ENCODE measurements at places on chromosomes 1 and 21.
A peak's percentile ranks its signal among the peaks of the same experiment; 100 is the strongest.

DNA sequence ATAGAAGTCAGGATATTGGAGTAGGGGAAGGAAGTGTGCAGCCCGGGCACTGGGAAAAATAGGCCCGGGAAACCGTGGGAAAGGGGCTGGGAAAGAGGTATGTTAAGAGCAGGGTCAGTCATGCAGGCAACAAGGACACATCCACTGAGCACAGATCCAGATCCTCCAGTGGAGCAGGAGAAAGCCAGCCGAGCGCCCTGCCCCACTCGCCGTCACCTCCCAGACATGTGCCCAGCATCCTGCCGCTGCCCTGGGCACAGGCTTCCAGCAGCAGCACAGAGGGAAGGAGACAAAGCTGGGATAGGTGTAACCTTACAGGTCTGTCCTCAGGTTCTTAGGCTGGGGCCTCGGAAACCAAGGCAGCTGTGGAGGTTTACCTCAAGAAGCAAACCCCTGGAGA is 64.2 kb downstream of the FAM163A start:
- no peak for DNase-seq

DNA sequence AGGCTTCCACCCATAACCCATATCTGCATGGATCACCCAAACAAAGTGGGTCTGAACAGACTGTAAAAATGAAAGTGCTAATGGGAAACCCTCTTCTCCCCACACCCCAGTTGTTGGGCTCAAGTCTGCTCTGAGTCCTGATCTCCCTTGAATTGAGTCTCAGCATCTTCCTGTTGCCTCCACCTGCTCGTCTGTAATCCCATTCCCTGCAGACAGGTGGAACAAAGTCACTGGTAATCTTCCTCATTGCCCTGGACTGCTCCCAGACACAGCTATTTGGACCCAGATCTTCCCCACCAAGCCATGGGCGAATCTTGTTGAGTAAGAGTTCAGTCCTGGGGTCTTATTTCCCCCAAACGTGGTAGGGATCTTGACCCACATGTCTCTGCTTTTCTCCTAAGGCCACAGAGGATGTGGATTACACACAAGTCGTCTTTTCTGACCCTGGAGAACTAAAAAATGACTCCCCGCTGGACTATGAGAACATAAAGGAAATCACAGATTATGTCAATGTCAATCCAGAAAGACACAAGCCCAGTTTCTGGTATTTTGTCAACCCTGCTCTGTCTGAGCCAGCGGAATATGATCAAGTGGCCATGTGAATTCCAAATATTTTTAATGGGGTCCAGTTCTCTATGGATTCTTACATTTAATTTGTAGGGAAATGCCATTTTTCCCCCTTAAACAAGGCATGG is 15.7 kb downstream of the AVPR1B start:
- no peak for DNase-seq

- DNase-seq, result no peak
These were observed 42.1 kb upstream of the ZNF496 start for GRCh38 chr1:247373721-247374141.

DNA sequence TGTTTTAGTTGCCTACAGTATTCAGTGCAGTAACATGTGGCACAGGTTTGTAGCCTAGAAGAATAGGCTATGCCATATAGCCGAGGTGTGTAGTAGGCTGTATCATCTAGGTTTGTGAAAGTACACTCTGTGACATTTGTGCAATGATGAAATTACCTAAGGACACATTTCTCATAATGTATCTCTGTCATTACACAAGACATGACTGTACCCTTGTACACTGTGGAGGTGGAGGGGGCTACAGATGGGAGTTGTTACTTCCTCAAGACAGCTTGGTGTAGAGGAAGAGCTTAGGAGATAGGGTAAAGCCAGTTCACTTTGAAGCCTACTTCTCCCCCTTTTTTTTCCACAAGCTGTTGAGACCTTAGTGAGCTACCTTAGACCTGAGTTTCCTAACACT is 59.7 kb upstream of the RAVER2 start:
- DNase-seq, result no peak

- DNase-seq, result peak; percentile 88
These were observed 44.5 kb upstream of the CRNN start for GRCh38 chr1:152458384-152459185.

DNA sequence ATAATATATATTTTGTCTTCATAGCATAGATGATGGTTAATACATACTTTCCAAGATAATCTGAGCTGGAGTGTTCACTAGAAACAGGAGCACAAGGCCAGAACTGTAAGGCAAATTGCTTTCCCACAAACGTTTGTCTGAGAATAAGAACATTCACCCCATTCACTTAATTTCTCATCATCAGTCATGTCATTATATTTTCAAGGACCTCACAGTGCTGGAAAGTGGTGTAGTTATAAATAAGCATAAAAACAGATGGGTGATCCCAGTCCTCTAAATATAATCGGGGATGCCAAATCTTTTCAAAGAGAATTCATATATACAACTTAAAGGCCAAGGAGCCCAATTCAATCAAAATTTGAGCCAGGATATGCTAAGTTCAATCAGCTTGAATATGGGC is 8.4 kb downstream of the PRRX1 start:
- DNase-seq, result no peak

DNA sequence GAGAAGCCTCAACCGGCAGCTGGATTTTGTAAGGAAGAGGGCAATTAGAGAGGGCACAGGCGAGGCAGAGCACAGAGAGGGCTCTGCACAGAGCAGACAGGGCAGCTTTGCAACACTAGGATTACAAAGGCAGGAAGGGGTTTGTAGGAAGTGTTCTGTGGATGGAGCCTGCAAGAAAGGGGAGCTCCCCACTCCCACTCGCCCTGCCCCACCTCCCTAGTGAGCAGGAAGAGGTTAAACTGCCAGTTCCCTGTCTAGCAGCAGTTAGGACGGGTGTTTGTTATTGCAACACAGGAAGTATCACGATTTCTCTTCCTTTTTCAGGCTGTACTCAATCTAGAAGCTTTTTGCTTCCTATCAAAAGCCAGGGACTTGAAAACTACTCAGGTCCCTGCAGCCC is 63.3 kb upstream of the LRRC8D start:
- DNase-seq, result peak; percentile 72

GRCh38 chr1:241711326-241711725 is 59.2 kb downstream of the WDR64 start:
- DNase-seq, result no peak

DNA sequence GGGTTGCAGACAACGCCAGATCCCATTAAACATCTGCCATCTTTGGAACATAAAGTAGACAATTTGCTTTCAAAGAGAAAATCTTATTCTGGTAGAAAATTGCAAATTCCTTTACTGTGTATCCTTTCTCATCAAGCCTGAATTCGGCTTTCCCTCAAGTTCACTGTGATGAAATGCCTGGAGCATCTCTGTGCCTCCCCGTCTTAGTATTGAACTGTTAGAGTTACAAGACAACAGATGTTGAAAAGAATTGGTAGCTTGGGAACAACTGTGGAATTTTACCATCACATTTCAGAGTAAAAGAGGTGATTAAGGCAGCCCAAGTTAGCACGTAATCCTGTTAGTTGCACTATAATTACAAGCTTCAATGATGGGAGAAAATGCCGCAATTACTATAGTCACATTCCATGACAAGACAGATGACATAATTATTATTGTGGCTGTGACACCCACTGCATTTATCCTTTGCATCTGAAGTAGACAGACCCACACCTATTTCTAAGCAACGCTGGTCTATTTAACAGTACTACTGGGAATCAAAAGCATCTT is 54.4 kb upstream of the B3GALNT2 start:
- no peak for DNase-seq

DNA sequence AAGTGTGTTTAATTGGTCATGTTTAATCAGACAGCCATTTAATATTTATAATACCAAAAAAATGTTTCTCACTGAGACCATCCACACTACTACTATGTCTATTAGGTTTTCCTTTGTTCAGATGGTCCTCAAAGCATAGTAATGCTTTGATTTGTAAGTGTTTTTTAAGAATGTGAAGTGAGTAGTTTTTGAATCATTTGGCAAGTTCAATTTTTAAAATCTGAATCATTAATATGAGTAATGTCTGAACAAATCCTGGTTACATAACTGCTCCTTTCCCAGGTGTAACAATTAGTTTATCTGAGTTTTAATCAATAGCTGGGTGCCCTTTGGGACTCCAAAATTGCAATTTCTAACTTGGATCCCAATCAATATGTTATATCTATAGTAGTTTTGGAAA is 23.5 kb upstream of the RPL5 start:
- DNase-seq, result no peak

GRCh38 chr21:45615145-45615711 is 28.3 kb upstream of the PCBP3 start:
- peak; percentile 30 for DNase-seq

Data from kidney (tissue), 22 donors.